ENCODE measurements at places on chromosomes 3 and 15.

DNA sequence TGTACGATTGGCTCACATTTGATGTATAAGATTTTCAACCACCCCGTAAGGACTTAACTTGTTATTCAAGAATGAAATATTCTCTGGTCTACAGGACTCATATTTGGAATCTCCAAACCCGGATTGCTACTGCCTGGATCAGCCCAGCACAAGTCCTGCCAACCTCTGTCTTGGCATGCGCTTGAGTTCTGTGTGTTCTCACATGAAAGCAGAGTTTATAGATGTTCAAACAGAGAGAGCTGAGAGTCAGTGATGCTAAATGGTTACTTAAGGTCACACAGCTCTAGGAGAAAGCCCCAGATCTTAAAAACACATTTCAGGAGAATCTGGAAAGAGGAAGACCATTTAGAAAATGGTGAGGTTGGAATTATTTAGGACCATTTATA is 268.0 kb upstream of the TBL1XR1 start:
- no peak for DNase-seq

GRCh38 chr3:138256022-138256421 is 68.9 kb downstream of the ARMC8 start:
- DNase-seq = no peak

DNA sequence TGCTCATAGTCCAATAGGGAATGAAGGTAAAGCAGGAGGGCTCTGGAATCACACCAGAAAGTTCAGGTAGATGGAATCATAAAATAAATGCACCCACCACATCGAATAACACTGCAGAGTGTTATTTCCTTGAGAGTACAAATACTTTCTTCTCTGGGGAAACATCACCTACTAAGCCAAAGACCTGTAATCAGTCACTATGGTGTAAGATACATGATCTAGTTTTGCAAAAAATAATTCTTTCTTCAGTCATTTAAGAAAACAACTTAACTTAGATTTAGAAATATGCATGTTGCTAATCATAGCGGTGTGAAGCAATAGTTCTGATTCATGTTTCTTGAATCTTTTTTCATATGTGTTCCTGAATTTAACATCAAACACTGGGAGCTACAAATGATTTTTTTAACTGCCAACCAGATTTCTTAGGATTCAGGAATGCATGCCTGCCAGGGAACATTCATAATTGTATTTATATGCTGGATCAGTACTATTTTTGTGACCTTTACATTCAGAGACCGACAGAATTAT is 40.2 kb upstream of the MEIS2 start:
- DNase-seq = no peak

GRCh38 chr3:26118165-26118564 is 328.3 kb downstream of the OXSM start:
- DNase-seq = no peak
